Activated CD4-positive, alpha-beta T cell treated with anti-CD3 and anti-CD28 coated beads for 36 hours (primary cell): ENCODE measurements at places on chromosomes 3 and 15. TPM values are rescaled to one million over a fixed set of nuclear protein-coding genes. Genes with fewer than 3 reads are reported as not detected.

DNA sequence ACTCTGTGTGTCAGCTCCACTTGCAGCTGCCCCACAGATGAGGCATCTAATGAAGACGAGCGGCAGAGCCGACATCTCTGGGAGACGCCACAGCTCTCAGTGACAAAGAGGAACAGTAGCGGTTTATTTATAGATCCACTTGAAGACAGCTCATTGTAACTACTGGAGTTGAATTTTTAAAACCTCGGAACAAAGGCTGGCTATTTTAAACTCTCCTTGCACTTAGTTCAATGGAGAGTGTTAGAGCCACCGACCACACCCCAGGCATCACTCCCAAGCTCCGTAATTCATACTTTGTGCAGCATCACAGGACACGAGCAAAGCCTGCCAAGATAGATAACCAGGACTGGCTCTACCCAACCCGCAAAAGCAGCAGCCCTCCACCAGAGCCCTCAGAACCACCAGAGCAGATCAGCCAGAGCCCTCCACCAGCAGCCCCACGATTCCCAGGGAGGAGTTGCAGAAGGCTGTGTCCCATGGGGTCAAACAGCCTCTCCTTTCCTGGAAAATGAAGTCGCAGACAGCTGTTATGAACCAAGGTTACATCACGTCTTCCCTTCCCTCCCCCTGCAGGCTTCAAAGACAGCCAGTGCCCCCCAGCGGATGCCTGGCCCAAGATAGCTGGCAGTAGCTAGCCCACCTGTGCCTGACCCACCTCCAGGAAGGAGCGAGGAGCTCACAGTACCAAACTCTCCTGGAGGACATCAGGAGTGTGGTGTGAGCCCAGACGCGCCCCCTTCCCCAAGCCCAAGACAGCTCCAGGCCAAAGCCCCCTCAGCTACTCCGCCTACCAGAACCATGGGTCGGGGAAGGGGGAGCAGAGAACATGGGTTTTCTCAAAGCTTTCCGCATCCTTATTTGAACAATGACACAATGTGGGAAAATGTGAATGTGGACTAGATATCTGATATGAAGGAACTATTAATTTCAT, 45.7 kb downstream of the POC1A start:
- DNase-seq: no peak

CLEC3B gene
- not detected for total RNA-seq

GRCh38 chr15:74403991-74404563, 29.7 kb downstream of the SEMA7A start:
- DNase-seq: peak; percentile 51

ARRDC4 gene
- 1.1 TPM for total RNA-seq

PPM1L gene
- total RNA-seq: 2.4 TPM

SLC27A2 gene
- 22.1 TPM for total RNA-seq

DNA sequence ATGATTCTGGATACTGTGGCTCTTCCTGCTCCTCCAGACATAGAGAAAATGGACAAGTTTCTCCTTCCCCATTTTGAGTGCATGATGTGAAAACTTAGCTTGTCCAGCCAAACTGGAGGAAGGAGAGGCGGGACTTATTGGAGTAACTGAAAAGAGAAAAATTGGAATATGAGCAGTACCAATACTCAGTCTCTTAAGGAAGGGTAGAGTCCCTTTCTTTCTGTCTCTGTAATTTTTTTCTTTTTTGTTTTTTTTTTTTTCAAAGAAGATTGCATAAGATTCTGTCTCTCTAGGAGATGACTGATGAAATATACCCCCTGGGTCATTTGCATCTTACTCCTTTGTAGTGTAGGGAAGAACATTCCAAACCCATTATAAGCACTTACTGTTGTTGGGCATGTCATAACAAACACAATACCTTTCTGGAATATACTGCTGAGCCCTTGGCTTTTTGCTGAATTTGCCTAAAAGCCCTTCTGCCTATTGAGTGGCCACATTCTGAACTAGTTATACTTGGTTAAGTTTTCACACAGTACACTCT, 498.1 kb upstream of the TPRG1 start:
- no peak for DNase-seq

GRCh38 chr3:150404023-150404422, 4.1 kb upstream of the TSC22D2 start:
- no peak for DNase-seq

GRCh38 chr15:39083213-39083612, 497.7 kb upstream of the THBS1 start:
- no peak for DNase-seq

TRPM1 gene
- not detected for total RNA-seq

GRCh38 chr15:48090115-48090514, 30.7 kb upstream of the SLC24A5 start:
- DNase-seq: no peak
